BJ (cell line): ENCODE measurements at places on chromosomes 2 and 18. TPM values are rescaled to one million over a fixed set of nuclear protein-coding genes. Genes with fewer than 3 reads are reported as not detected.

DNA sequence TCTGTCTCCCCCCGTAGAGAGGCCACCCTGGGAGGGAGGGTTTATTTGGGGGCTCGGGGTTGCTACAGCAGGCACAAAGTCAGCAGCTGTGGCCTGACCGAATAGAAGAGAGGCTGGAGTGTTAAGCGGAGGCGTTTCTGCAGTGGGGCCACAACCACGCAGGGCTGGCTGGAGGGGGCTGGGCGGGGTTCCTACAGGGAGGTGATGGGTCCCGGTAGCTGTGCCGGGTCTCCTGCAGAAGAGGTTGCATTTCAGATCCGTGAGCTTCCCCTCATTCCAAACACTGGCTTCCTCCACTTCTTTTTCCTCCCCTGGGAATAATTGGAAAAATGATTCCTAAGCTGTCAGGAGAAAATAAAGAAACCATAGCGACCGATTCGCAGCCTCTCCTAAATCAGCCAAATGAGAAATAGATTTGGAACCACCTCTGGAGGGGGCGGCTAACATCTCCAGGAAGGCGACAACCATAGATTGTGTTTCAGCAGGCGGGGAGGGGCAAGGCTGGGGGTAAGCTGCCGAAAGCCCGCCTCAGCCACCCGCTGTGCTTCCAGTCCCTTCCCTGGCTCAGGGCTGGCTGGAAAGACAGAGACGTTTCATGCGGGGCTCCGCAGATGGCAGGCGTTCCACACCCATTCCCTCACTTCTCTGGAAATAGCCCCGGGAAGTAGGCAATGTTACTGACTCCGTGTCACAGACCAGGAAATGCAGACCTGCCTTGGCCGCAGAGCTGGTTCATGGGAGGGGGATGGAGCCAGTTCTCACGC, 85.6 kb upstream of the TAF1B start:
- DNase-seq, result no peak

GRCh38 chr2:204234879-204235278, 298.3 kb downstream of the ICOS start:
- DNase-seq, result no peak

DNA sequence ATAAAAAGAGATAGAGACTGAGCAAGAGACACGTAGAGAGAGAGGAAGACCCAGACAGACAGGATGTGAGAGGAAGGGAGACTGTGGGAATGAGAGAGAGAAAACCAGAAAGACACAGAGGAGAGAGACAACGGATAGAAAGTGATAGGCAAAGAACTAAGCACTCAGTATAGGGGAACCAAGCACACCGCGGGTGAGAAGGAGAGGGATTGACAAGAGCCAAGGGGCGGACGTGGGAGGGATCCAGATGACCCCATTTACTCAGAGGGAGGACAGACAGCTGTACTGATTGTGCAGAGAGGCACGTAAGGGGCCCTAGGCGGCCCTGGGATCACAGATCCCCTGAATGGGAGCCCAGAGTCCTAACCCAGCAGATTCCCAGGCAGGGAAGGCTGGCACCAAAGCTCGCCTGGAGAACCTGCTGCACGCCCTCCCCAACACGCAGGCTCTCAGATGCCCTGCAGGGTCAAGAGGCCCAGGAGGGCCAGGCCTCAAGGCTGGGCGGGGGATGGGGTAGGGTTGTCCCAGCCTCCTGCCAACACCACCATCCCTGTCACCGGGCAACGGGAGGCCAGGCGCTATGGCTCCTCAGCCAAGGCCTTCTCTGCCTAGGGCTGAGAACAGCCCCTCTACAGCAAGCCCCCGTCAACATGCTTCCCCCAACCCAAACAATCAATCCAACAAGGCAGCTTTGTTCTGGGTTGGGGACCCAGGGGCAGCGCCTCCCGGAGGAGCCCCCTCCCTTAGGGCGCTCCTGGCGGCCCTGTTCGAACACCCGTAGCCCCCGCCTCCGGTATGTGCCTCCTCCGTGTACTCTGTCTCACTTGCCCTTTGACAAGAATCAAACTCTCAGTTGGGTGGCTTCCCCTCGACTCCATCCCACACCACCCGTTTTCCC, 579 bp downstream of the LOXL3 start:
- no peak for DNase-seq

GRCh38 chr2:1117569-1117968, 166.9 kb downstream of the SNTG2 start:
- DNase-seq, result no peak

- DNase-seq, result no peak
These were observed 167.5 kb downstream of the TWIST2 start for GRCh38 chr2:239015218-239015900.

DNA sequence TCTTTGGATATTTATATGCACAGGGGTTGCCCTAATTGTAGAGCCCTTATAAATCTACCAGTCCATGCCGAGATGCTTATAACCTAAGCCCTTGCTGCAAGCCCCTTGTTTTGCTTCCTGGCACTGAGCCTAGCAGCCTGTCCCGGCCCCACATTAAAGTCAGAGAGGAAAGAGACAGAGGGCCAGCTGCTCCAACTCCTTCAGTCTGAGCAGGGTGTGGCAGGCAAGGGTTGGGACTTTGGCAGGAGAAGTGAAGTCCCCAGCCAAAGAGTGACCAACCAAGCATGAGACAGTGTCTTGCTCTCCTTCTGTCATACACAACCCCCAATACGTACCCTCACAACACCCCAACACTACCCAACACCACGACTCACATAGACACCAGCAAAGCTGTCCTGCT, 54.7 kb upstream of the FZD7 start:
- no peak for DNase-seq

DNA sequence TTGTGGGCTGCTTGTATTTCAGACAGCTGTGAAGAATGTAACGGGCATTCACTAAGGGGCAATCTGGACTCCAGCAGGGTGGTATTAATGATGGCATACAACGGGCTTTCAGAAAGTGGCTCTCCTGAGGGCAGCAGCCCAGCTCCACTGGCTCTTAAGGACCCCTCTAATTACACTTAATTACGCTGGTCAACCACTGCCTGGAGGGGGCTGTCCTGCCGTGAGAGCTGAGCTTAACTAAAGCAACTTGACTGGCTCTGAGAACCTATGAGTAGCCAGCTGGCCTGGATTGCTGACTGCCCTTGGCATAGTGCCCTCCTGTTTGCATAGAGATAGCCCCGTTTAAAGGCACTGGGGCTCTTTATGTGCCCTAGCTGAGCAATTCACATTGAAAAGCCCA, 3.8 kb downstream of the LIPG start:
- no peak for DNase-seq

- no peak for DNase-seq
These were observed at the start of gene UNC80 for GRCh38 chr2:209771474-209772289. Gene UNC80 (plus strand): TSS chr2:209771832. CDS start chr2:209772073, 241 bp downstream.

DNA sequence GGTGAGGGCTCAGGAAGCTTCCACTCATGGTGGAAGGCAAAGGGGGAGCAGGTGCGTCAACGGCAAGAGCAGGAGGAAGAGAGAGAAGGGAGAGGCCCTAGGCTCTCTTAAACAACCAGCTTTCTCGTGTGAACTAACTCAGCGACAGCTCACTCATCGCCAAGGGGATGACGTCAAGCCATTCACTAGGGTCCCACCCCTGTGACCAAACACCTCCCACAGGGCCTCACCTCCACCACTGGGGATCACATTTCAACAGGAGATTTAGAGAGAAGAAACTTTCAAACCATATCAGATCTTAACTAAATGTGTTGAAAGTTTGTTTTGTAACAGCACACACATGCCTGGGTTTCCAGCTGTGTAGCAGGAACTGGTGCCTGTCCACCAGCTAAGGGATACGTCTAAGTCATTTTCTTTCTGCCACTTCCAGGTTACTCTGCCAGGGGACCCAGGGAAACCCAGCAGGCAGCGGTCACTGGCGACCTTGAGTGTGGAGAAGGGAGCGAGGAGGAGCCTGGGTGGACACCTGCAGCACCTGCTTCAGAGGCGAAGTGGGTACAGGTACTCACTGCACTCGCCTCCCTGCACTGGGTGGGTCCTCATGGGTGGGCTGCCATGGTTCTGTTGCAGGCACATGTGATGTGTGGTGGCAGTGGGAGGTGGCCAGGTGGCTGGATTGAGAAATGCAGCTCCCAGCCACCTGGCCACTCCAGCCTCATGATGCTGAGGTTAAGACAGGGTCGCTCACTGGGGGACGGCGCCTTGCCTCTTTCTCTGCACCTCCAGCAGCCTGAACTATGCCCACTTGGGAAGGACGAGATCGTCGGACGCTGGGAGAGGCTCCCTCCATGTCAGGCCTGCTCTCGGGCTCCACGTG, 8.4 kb upstream of the GPC1 start:
- DNase-seq, result no peak

- DNase-seq, result no peak
These were observed 67.4 kb downstream of the MOGAT1 start for GRCh38 chr2:222738809-222739208.

- no peak for DNase-seq
These were observed 2.0 kb downstream of the SP9 start for GRCh38 chr2:174336501-174337336.

Gene HAUS1
- polyA plus RNA-seq, result 13.8 and 27.2 TPM in 2 replicates

Gene CRYBA2
- polyA plus RNA-seq, result 0.26 TPM in 1 of 2 replicates, not detected in the other

Gene XPO1
- 39.1 and 89.7 TPM in 2 replicates for polyA plus RNA-seq

Gene C1QL2
- polyA plus RNA-seq, result not detected in 2 replicates

Gene KHK
- polyA plus RNA-seq, result 0.33 and 0.43 TPM in 2 replicates

Gene PELI1
- 2.0 and 4.0 TPM in 2 replicates for polyA plus RNA-seq
